ENCODE measurements at places on chromosomes 2 and 18. TPM values are rescaled to one million over a fixed set of nuclear protein-coding genes. Genes with fewer than 3 reads are reported as not detected.

DNA sequence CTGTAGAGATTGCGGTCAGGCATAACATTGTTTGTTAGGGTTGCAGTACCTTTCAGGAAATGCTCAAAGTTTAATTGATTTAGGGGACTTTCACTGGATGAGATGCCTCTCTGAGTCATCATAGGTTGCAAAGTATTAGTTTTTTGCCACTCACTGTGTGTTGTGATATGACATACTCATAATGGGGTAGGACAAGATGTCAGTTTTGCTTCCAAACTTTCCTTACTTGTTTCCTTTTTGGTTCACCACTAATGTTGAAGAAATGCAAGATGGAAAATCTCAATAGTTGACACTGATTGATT is 35.0 kb upstream of the PTH2R start:
- H3K4me3 ChIP-seq: no peak overlapping the region
- H3K36me3 ChIP-seq: no peaks in the 10 kb centered on the region
- H3K27me3 ChIP-seq: no peaks in the 10 kb centered on the region
- no peaks in the 10 kb centered on the region for H3K4me1 ChIP-seq

DNA sequence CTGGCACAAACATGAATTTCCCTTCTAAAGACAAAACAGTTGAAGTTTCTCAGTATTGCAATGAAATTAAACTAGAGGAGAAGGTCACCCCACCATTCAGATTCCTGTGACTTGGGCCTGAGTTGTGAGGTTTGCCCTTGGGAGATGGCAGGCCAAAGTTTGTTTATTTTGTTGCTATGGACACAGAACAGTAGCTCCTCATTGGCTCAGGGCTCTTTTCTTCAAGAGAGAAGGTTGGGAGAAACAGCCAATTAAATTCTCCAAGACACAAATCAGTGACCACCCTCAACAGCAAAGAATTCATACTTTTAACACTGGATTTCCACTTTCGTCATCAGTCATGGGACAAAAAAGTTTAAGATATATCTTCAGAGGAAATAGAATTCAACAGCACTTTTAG is at the start of gene FLACC1:
Gene FLACC1 (minus strand): TSS at position 125 of the 400 bp plus-strand sequence. CDS start 5,941 bp downstream, outside the sequence.
- no peak within 1 kb of the TSS for H3K4me3 ChIP-seq
- H3K27me3 ChIP-seq: no peaks in the 10 kb centered on the region
- no peak for DNase-seq
- H3K36me3 ChIP-seq: no peaks in the 10 kb centered on the region
- H3K27ac ChIP-seq: no peak within 1 kb of the TSS

DNA sequence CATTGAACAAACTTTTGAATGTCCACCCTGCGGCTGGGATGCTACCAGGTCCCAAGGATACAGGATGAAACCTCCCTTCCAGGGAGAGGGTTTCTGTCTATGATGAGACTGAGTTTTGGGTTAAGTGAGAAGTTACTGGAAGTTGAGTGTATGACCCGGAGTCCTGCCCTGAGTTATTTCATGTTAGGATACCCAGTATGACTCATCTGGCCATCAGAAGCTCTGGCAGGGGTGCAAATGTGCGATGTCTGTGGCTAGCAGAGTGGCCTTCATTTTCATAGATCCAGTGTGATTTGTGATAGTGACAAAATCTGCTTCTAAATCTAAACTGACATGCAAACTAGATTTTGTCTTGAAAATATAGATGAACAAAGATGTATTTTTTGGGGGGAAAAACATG is 55.3 kb downstream of the KCTD1 start:
- no peak for DNase-seq
- H3K27ac ChIP-seq: no peak overlapping the region
- H3K27me3 ChIP-seq: no peaks in the 10 kb centered on the region
- H3K4me3 ChIP-seq: no peak overlapping the region

- H3K36me3 ChIP-seq: no peaks in the 10 kb centered on the region
- H3K27ac ChIP-seq: no peak overlapping the region
- no peaks in the 10 kb centered on the region for H3K27me3 ChIP-seq
- no peak overlapping the region for H3K4me3 ChIP-seq
Observed at GRCh38 chr18:54813977-54814565, 14.2 kb upstream of the RAB27B start.

The LIMS2 gene
- total RNA-seq: 11.0 TPM

DNA sequence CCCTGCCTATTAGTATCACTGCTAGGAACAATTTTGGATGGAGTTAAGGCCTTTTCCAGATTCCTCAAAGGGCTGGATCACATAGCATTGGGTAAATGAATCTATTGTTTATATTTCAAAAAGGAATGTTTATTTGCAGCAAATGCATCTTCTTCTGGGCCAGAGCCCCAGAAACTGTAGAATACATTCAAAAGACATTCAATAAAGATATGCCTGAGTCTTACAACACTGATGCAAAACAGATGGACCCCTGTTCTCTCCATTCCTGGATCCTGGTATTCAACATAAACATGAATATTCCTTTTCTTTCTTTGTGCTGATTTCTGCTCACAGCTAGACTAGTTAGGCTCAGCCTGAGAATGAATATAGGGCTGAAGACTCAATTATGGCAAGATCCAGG is 227.2 kb upstream of the KLHL29 start:
- no peak overlapping the region for H3K4me3 ChIP-seq
- DNase-seq: no peak
- no peaks in the 10 kb centered on the region for H3K36me3 ChIP-seq

The LYPD6B gene
- not detected for total RNA-seq

The FZD7 gene
- total RNA-seq: 0.99 TPM

DNA sequence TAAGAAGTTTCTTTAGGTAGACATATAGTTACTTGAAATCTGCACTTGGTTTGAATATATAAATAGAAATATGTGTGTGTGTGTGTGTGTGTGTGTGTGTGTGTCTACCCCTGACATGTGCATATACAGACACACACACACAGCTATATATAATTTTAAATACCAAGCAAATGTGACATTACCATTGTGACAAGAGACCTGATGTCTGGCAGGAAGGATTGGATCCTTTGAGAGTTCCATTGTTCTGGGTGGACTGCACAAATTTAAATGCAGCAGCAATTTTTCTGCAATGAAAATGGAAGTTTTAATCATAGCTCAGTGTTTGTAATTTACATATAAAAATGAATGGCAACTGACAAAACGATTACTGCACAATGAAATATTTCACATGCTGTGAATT is 87.8 kb upstream of the CCDC195 start:
- H3K27me3 ChIP-seq: no peaks in the 10 kb centered on the region
- H3K4me3 ChIP-seq: no peak overlapping the region
- H3K27ac ChIP-seq: no peak overlapping the region
- no peak for DNase-seq

- no peaks in the 10 kb centered on the region for H3K27me3 ChIP-seq
- no peak overlapping the region for H3K4me3 ChIP-seq
- H3K4me1 ChIP-seq: no peaks in the 10 kb centered on the region
Observed at GRCh38 chr2:207813221-207813916, 43.7 kb upstream of the FZD5 start.

DNA sequence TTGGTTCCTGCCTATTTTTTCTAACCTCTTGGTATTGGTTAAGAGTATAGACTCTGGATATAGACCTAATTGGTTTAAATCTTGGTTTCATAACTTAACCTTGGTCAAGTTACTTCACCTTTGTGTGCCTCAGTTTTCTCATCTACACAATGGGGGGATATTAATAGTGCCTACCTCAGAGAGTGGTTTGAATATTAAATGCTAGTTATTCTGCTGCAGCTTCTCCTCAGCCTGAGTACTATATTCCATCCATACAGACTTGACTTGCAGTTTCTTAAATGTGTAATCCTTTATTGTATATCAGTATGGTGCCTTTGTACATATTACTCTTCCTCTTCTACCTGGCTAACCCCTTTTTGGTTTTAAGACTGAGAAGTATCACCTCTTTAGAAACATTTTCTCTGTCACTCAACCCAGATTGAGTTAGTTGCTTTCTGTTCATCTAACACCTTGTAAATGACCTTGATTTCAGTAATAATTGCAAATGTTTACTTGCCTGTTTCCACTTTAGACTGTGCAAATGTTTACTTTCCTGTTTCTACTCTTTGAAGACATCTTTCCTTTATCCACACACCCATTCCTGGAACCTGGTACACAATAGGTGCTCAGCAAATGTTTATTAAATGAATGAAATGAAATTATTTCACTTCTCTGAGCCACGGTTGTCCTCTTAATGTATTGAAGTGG is 6.6 kb downstream of the ACVR2A start:
- H3K4me3 ChIP-seq: no peak overlapping the region
- H3K36me3 ChIP-seq: no peaks in the 10 kb centered on the region
- DNase-seq: no peak
- no peak overlapping the region for H3K27ac ChIP-seq
- H3K4me1 ChIP-seq: peaks cover 19% of the 10 kb centered on the region

The GNAL gene
- total RNA-seq: 0.94 TPM

The CASP8 gene
- 159 TPM for total RNA-seq

The ZCCHC2 gene
- 68.5 TPM for total RNA-seq

GRCh38 chr2:186853951-186854350 is 5.0 kb upstream of the ZSWIM2 start:
- DNase-seq: no peak
- no peak overlapping the region for H3K4me3 ChIP-seq
- no peak overlapping the region for H3K27ac ChIP-seq
- no peaks in the 10 kb centered on the region for H3K36me3 ChIP-seq
- no peaks in the 10 kb centered on the region for H3K27me3 ChIP-seq
- no peaks in the 10 kb centered on the region for H3K4me1 ChIP-seq

DNA sequence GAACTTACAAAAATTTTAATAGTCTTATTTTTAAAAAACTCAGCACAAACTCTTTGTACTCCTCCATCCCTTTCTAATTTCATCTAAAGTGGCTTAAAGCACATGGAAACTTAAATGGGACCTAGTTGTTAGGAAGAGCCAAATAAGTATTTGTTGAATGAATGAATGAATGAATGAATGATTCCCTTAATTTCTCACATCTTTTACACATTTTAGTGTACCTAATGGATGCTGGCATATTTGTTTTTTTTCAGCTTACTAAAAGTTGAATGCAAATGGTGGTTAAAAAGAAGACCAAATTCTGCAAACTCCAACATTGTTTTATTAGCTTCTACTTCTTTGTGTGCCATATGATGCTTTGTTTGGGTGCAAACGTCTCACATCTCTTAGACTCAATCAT is 89.6 kb downstream of the KYNU start:
- no peaks in the 10 kb centered on the region for H3K36me3 ChIP-seq
- no peaks in the 10 kb centered on the region for H3K4me1 ChIP-seq
- DNase-seq: no peak
- H3K4me3 ChIP-seq: no peak overlapping the region
- no peaks in the 10 kb centered on the region for H3K27me3 ChIP-seq
- no peak overlapping the region for H3K27ac ChIP-seq

DNA sequence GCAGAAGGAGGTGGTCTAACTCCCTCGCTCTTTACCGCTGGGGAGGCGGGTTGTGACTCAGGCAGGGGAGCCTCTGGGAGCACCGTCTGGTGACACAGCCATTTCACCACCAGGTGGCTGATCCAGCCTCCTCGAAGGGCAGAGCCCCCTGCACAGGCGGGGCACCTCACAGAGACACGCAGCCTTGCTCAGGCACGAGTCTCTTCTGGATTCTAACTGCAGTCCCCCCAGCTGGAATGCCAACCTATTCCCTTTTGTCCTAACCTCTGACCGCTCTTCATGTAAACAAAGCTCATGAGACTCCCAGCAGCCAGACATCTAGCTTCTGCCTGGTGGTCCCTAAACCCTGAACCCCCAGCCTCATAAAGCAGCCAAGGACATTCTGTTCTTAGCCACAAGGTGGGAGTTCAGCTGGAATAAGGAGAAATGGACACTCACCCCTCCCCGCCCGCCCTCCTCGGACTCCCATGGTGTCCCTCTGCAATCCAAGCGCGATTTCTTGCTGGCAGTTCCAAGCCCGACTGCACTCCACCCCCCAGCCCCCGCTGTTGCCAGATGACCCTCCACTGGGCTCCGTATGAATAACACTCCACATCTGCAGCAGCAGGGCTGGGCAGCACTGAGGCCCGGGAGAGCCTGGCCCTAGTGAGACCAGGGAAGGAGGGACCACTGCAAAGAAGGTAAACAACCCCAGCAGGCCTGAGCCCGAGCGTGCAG is 84.3 kb downstream of the TNS1 start:
- H3K4me1 ChIP-seq: no peaks in the 10 kb centered on the region
- H3K27me3 ChIP-seq: no peaks in the 10 kb centered on the region
- H3K4me3 ChIP-seq: no peak overlapping the region
- no peaks in the 10 kb centered on the region for H3K36me3 ChIP-seq
- H3K27ac ChIP-seq: no peak overlapping the region
- no peak for DNase-seq

The RAPGEF4 gene
- total RNA-seq: 1.4 TPM

GRCh38 chr2:167212014-167212648 is 323.9 kb downstream of the XIRP2 start:
- peak; percentile 4 for DNase-seq
- H3K4me1 ChIP-seq: no peaks in the 10 kb centered on the region
- no peaks in the 10 kb centered on the region for H3K27me3 ChIP-seq
- H3K36me3 ChIP-seq: no peaks in the 10 kb centered on the region
- H3K27ac ChIP-seq: no peak overlapping the region
- H3K4me3 ChIP-seq: no peak overlapping the region

DNA sequence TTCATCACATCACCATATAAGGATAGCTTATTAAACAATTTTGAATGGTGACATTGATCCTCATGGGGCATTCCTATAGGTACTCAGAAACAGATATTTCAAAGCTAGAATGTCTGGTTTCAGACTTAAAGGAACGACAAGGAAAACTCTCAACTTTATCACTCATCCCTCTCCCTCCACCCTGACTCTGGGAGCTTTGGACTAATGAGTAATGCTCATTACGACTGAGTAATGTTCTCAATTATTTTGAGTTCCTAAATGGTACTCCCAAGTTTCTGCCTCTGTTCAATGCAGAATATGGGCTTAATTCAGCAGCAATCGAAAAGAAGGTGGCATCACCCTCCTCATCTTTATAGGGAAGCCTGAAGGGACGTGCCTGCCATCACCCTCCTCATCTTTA is 43.4 kb downstream of the RFX8 start:
- no peaks in the 10 kb centered on the region for H3K4me1 ChIP-seq
- no peaks in the 10 kb centered on the region for H3K36me3 ChIP-seq
- no peaks in the 10 kb centered on the region for H3K27me3 ChIP-seq
- H3K27ac ChIP-seq: no peak overlapping the region

DNA sequence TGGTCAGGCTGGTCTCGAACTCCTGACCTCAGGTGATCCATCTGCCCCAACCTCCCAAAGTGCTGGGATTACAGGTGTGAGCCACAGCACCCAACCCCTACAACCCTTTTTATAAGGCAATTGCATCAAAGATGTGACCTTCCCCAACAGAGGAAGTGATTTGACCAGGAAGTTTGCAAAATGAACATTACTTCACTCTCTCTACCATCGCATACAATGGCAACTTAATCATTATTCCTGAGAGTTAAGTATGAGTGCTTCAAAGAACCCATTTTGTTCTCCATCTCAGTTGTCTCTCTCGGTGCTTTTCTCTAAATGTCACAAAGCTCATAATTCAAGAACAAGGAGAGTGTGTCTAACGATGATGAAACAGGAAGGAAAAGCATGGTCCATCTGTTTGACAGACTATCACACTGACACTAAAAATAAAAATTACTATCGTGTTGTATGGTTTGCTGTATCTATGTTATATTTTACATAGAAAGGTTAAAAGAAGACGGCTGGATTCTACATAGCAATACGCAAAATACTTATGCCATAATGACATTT is 18.1 kb upstream of the CREG2 start:
- no peak overlapping the region for H3K27ac ChIP-seq
- no peaks in the 10 kb centered on the region for H3K36me3 ChIP-seq
- no peak overlapping the region for H3K4me3 ChIP-seq
- no peak for DNase-seq
- H3K27me3 ChIP-seq: no peaks in the 10 kb centered on the region

- H3K36me3 ChIP-seq: no peaks in the 10 kb centered on the region
- H3K27ac ChIP-seq: no peak overlapping the region
- no peaks in the 10 kb centered on the region for H3K4me1 ChIP-seq
- no peak for DNase-seq
Observed at GRCh38 chr2:158116936-158117335, 15.3 kb downstream of the UPP2 start.

The FEV gene
- not detected for total RNA-seq

The DLGAP1 gene
- not detected for total RNA-seq

Data from naive thymus-derived CD4-positive, alpha-beta T cell (primary cell).